ENCODE measurements at places on chromosomes 3 and 15.
A peak's percentile ranks its signal among the peaks of the same experiment; 100 is the strongest.

GRCh38 chr3:158110658-158111018 lies 749 bp downstream of the RSRC1 start:
- DNase-seq, result no peak

DNA sequence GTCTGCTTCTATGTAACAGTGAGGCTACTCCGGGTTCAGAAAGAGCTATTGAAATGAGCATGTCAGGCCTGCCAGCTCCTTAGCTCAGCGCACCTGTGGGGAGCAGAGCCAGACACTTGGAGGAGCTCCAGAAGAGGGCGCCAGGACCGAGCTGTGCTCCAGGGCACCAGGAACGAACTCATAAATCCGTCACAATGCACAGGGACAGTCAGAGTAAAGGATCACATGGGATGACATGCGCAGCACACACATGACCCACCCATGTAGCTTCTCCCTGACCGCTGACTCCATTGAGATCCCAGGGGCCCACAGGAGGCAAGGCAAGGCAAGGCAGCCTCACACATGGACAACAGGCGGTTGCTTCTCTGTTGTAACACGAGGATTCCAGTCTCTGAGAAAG lies 26.0 kb upstream of the GNB5 start:
- peak; percentile 43 for DNase-seq

DNA sequence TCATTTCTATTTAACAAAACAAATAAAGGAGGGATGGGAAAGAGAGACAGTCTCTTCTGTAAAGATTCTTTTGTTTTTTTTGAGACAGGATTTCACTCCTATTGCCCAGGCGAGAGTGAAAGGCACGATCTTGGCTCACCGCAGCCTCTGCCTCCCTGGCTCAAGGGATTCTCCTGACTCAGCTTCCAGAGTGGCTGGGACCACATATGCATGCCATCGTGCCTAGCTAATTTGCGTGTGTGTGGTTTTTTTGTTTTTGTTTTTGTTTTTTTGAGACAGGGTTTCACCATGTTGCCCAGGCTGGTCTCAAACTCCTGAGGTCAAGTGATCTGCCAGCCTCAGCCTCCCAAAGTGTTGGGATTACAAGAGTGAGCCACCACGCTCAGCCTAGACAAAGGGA lies 23.3 kb downstream of the STAG1 start:
- DNase-seq, result peak; percentile 41

GRCh38 chr15:65578904-65579728 lies 31.8 kb downstream of the INTS14 start:
- DNase-seq, result no peak

DNA sequence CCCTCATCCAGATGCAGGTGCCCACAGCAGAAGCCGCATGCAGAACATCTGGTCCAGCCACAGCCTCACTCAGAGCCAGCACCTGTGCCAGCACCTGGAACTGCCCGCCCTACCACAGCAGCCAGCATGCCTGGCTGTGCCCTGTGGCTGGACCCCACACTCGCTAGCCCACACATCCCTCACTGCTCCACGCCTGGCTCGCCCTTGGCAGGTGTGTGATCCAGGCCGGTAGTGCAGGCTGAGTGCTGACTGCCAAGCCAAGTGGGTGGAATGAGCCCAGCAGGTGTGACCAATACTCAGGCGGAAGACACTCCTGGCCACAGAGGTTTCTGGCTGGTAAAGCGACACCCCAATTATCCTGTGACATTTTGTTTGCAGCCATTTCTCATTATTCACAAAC lies 162.4 kb upstream of the ROBO1 start:
- DNase-seq, result no peak

GRCh38 chr3:192869131-192870031 lies 48.3 kb downstream of the MB21D2 start:
- no peak for DNase-seq

GRCh38 chr3:141286856-141287255 lies 55.2 kb downstream of the PXYLP1 start:
- DNase-seq, result no peak

GRCh38 chr3:129365296-129366136 lies 62.9 kb downstream of the EFCAB12 start:
- DNase-seq, result no peak

GRCh38 chr15:92955706-92956105 lies 55.6 kb downstream of the CHD2 start:
- no peak for DNase-seq

DNA sequence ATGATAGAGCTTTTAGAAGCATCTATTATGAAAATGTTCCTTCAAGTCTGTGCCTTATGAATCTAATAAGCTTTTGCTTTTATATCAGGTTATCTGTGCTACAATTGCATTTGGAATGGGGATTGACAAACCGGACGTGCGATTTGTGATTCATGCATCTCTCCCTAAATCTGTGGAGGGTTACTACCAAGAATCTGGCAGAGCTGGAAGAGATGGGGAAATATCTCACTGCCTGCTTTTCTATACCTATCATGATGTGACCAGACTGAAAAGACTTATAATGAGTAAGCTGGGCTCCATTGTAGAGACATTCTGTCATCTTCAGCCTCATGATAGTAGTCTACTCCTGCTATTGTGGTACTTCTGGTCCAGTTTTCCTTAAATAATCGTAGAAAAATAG lies 73.4 kb downstream of the BLM start:
- DNase-seq, result no peak

GRCh38 chr15:75455982-75456531 lies 4.6 kb upstream of the SIN3A start:
- DNase-seq, result peak; percentile 50

- DNase-seq, result no peak
Measured at GRCh38 chr3:21785765-21786437, 34.9 kb upstream of the ZNF385D start.

- DNase-seq, result no peak
Measured at GRCh38 chr15:57297163-57297593, 79.1 kb upstream of the CGNL1 start.

GRCh38 chr3:46987319-46987742 lies 7.9 kb downstream of the NBEAL2 start:
- peak; percentile 33 for DNase-seq

DNA sequence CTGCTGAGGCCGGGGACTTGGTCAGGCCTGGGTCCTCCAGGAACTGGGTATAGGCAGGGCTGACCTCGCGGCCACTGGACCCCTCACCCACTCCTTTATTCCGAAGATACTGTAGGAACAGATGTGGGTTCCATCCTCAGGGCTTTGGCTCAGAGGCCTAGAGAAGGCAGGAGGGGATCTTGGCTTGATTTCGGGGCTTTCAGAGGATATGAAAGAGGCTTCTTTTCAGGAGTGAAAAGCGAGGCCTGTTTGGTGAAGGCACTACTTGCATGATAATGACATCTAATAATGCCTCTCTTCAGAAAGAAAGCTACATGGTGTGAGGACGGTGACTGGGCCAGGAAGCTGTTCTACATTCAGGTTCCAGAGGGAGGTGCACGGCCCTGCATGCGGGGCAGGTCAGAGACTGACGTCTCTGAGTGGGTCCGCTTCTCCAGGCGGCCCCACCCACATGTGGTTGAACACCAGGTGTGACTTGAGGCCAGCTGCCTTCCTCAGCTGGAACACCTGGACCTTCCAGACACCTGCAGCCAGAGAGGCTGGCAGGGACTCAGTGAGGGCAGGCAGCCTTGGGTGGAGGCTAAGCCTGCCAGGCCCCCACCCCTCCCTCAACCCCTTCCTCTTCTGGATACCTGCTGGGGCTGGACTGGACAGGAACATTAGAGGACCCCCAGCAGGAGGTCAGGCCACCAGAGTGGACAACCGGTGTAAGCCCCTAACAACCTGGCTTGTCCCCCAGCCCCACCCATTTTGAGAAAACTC lies 31.1 kb upstream of the HHATL start:
- DNase-seq, result no peak

DNA sequence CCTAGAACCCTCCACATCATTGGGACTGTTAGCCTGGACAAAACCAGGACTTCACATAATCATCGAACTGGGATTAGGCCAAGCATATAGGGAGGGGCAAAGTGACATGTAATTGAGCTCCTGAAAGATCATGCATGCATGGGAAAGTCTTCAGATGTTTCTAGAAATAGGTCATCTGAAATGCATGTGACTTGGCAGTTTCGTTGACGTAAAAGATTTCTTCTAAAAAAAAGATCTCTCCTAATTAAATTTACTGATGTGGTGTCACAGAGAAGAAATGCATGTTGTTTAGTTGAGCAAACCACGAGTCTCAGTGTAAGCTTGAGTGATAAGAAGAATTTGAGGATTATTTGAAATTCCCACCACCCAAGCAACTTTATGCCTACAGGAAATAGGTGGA lies 70.0 kb upstream of the LIMD1 start:
- no peak for DNase-seq

DNA sequence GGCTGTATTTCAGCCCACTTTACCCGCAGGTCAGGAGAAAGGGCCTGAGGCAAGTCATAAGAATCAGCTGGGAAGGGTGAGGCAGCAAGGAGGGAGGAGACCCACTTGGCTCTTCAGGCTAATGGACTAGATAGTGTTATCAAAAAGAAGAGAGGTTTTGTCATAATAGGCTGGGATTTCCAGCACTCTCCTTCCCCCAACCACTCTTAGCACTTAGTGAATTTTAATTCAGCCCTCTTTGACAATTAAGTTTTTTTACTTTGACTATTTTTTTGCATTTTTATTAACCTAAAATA lies 771 bp downstream of the MPI start:
- DNase-seq, result no peak

DNA sequence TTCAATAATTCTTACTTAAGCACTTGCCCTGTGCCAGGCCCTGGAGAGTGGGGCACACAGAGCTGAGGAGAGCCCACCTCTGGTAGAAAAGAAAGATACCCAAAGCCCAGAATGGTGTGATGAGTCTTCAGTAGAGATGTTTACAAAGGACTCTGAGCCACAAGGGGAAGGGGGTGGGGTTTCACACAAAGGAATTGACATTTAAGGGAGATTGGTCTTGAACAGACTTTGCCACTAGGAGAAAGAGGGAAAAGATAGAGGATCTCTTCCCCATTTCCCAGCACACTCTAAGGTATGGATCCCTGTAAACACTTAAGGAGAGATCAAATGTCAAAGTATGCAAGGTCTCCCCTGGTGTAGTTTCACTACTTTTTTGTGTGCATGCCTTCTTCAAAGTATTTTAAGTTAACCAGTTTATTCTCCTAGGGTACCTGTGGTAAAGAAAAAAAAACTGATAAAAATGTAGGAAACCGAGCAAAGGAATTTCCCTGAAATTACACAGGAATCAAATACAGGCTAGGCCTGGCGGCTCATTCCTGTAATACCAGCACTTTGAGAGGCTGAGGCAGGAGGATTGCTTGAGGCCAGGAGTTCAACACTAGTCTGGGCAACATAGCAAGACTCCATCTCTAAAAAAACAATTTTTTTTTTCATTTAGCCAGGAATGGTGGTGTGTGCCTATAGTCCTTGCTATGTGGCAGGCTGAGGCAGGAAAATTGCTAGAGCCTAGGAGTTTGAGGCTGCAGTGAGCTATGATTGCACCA lies 117.6 kb upstream of the SKOR1 start:
- DNase-seq, result peak; percentile 36

DNA sequence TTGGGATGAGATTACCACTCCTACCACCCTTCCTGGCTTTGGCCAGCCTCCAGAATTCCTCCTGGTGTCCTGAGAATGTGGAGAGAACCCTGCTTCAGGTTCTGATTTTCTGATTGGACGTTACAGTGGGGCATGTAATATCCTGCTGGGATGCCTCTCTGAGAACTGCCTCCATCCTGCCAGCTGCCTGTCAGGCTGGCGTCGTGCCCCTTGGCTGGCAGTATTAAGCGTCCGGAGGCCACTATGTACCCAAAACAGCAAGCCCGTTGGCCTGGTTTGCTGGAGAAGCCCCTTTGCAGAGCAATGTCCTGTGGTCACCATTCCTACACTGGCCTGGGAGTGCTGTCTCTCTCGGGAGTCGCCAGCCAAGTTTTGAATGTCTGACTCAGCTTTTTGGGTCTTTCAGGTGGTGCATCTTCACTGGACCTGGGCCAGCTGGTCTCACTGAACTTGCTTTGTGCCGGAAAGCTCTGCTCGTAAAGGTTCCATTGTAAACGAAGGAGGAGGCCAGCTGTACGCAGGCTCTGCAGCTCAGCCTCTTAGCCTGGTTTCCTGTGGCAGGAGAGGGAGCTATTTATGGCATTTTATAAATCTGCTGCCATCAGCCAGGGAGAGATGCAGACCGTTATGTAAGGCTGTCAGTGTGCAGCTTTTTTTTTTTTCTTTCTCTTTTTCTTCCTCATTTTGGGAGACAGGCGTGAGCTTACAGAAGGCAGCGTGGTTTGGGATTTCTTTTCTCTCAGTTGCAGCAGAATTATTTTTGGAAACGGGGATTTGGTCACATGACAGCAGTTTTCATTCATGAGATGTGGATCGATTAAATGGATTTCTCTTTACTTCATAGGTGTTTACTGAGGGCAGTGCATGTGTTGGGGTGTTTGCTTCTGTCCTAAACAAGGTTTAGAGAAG lies 19.0 kb upstream of the TRAK1 start:
- DNase-seq, result peak; percentile 44

- no peak for DNase-seq
Measured at GRCh38 chr3:78565712-78566111, 1202.1 kb downstream of the ROBO1 start.

- no peak for DNase-seq
Measured at GRCh38 chr3:129084501-129084900, 23.9 kb downstream of the GP9 start.

DNA sequence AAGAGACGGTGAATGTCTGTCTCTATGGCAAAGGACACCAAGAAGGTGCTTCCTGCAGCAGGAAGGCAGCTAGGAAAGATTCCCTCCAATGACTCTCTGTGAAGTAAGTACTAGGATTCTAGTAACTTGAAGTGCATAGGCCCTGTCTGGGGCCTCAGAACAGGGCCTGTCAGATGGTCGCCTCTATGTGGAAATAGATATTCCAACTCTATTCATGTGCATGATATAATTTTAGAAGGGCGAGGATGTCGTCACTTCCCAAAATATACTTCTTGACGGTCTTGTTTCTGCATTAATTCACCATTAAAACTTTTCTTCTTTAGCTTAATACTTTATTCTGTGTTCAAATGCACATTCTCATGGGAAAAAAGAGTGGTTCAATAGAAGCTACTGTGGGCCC lies 167.0 kb downstream of the TLE3 start:
- DNase-seq, result no peak

- peak; percentile 93 for DNase-seq
Measured at GRCh38 chr3:49133226-49133951, 539 bp upstream of the LAMB2 start.

- DNase-seq, result no peak
Measured at GRCh38 chr3:101124125-101124524, 130.9 kb upstream of the ABI3BP start.

- no peak for DNase-seq
Measured at GRCh38 chr3:49792371-49793150, 6.2 kb upstream of the IP6K1 start.

DNA sequence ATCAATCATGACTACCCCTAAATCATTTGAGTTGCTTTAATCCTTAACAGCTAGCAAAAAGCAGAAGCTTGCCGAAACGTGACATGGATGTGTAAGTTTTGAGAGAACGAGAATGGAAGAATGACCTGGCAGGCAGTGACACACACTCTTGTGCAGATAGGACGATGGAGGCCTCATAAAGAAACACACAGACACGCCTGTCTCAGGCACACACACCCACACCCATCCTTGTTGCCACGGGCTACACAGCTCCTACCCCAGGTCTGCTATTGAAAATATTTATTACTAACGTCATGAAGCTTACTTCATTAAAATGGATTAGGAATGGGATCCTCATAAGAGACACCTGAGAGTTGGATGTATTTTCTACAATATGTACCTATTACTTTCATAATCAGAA lies 8.5 kb downstream of the MYO5C start:
- DNase-seq, result no peak

GRCh38 chr15:95341686-95342085 lies 988.8 kb upstream of the NR2F2 start:
- no peak for DNase-seq
